ENCODE measurements at places on chromosomes 3 and 15. TPM values are rescaled to one million over a fixed set of nuclear protein-coding genes. Genes with fewer than 3 reads are reported as not detected.

The BOC gene
- polyA plus RNA-seq = 0.53 TPM

The FETUB gene
- not detected for polyA plus RNA-seq

The STRC gene
- polyA plus RNA-seq = 2.5 TPM

The HESX1 gene
- 1.3 TPM for polyA plus RNA-seq

The SPPL2A gene
- 29.9 TPM for polyA plus RNA-seq

The ARNT2 gene
- polyA plus RNA-seq = 49.8 TPM

The C2CD4B gene
- not detected for polyA plus RNA-seq

The TMEM45A gene
- polyA plus RNA-seq = 4.1 TPM

The RETNLB gene
- not detected for polyA plus RNA-seq

The ZNF639 gene
- 96.9 TPM for polyA plus RNA-seq

The PRSS50 gene
- not detected for polyA plus RNA-seq

The SLC2A2 gene
- polyA plus RNA-seq = not detected

The FBXW12 gene
- polyA plus RNA-seq = not detected

The ADAMTSL3 gene
- polyA plus RNA-seq = 0.28 TPM

The CEP63 gene
- polyA plus RNA-seq = 13.3 TPM

The MRPS11 gene
- 68.7 TPM for polyA plus RNA-seq

The BCHE gene
- 2.0 TPM for polyA plus RNA-seq

The CLSTN2 gene
- 12.3 TPM for polyA plus RNA-seq

The KNL1 gene
- 0.38 TPM for polyA plus RNA-seq

The DCUN1D1 gene
- 23.4 TPM for polyA plus RNA-seq

The CYFIP1 gene
- polyA plus RNA-seq = 22.2 TPM

The STAC gene
- 5.5 TPM for polyA plus RNA-seq

The SLC38A3 gene
- not detected for polyA plus RNA-seq

The GPR149 gene
- polyA plus RNA-seq = 10.7 TPM

The ACSBG1 gene
- polyA plus RNA-seq = 0.32 TPM

The KLHDC8B gene
- 65.1 TPM for polyA plus RNA-seq

The CCR4 gene
- not detected for polyA plus RNA-seq

The CADM2 gene
- 4.2 TPM for polyA plus RNA-seq

The TEX55 gene
- not detected for polyA plus RNA-seq

The CHDH gene
- 0.17 TPM for polyA plus RNA-seq

The PCLAF gene
- 10.8 TPM for polyA plus RNA-seq

The OR5K2 gene
- polyA plus RNA-seq = not detected

The EXD1 gene
- polyA plus RNA-seq = 0.40 TPM

The TGM5 gene
- polyA plus RNA-seq = not detected

The CRELD1 gene
- polyA plus RNA-seq = 48.9 TPM

The ACTRT3 gene
- polyA plus RNA-seq = not detected

The FBXO40 gene
- polyA plus RNA-seq = not detected

The CSTA gene
- polyA plus RNA-seq = not detected

The RPS17 gene
- 2,425 TPM for polyA plus RNA-seq

The NDN gene
- polyA plus RNA-seq = 582 TPM

The CCDC80 gene
- polyA plus RNA-seq = 0.14 TPM

The GOLGA8S gene
- not detected for polyA plus RNA-seq

The SLC25A38 gene
- 41.4 TPM for polyA plus RNA-seq

The GOLGA6L6 gene
- not detected for polyA plus RNA-seq

The INSYN1 gene
- 21.3 TPM for polyA plus RNA-seq

The RUBCN gene
- polyA plus RNA-seq = 16.1 TPM

The CLASP2 gene
- polyA plus RNA-seq = 911 TPM

The LAMB2 gene
- 15.9 TPM for polyA plus RNA-seq

The SHQ1 gene
- polyA plus RNA-seq = 14.3 TPM

The GPR62 gene
- not detected for polyA plus RNA-seq

The FSIP1 gene
- polyA plus RNA-seq = 3.8 TPM

The NMNAT3 gene
- polyA plus RNA-seq = 4.6 TPM

Data from neural cell (in vitro differentiated cells).